ENCODE measurements at places on chromosomes 13 and 19. TPM values are rescaled to one million over a fixed set of nuclear protein-coding genes. Genes with fewer than 3 reads are reported as not detected.

DNA sequence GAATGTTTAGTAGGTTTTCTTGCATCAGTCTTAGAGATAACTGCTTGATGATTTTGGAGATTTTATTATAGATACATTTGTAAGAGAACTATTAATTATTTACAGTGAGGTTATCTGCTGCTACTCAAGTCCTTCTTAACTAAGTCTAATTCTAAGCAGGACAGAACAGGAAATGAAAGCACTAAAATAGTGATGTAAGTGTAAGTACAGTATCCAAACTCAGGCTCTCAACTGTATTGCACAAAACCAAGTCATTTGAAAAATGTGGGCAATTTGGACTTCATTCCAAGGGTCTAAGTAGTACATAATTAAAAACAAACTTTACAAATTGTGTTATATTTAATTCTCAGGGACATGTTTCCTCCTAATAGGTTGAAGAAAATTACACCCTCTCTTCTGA is 417.1 kb downstream of the ITGBL1 start:
- H3K4me1 ChIP-seq = no peaks in the 10 kb centered on the region
- H3K27ac ChIP-seq = no peak overlapping the region
- H3K4me3 ChIP-seq = no peak overlapping the region
- DNase-seq = no peak
- peaks cover 23% of the 10 kb centered on the region for H3K27me3 ChIP-seq

GRCh38 chr13:33352041-33352440 is 66.5 kb upstream of the STARD13 start:
- H3K4me1 ChIP-seq = peaks cover 31% of the 10 kb centered on the region
- no peak overlapping the region for H3K27ac ChIP-seq
- DNase-seq = no peak
- no peaks in the 10 kb centered on the region for H3K36me3 ChIP-seq

GRCh38 chr13:55497486-55497885 is 1643.2 kb upstream of the PRR20A start:
- H3K36me3 ChIP-seq = no peaks in the 10 kb centered on the region
- peaks cover 11% of the 10 kb centered on the region for H3K4me1 ChIP-seq
- peaks cover 2% of the 10 kb centered on the region for H3K27me3 ChIP-seq
- DNase-seq = no peak
- H3K4me3 ChIP-seq = no peak overlapping the region

The PRR19 gene
- total RNA-seq = 0.24 TPM

GRCh38 chr19:16096280-16096855 is 15.3 kb upstream of the RAB8A start:
- no peaks in the 10 kb centered on the region for H3K27me3 ChIP-seq
- DNase-seq = no peak
- H3K4me3 ChIP-seq = no peak overlapping the region
- peaks cover 55% of the 10 kb centered on the region for H3K4me1 ChIP-seq
- H3K36me3 ChIP-seq = peaks cover 66% of the 10 kb centered on the region

The TMEM259 gene
- total RNA-seq = 120 TPM

The RASIP1 gene
- total RNA-seq = 0.31 TPM

DNA sequence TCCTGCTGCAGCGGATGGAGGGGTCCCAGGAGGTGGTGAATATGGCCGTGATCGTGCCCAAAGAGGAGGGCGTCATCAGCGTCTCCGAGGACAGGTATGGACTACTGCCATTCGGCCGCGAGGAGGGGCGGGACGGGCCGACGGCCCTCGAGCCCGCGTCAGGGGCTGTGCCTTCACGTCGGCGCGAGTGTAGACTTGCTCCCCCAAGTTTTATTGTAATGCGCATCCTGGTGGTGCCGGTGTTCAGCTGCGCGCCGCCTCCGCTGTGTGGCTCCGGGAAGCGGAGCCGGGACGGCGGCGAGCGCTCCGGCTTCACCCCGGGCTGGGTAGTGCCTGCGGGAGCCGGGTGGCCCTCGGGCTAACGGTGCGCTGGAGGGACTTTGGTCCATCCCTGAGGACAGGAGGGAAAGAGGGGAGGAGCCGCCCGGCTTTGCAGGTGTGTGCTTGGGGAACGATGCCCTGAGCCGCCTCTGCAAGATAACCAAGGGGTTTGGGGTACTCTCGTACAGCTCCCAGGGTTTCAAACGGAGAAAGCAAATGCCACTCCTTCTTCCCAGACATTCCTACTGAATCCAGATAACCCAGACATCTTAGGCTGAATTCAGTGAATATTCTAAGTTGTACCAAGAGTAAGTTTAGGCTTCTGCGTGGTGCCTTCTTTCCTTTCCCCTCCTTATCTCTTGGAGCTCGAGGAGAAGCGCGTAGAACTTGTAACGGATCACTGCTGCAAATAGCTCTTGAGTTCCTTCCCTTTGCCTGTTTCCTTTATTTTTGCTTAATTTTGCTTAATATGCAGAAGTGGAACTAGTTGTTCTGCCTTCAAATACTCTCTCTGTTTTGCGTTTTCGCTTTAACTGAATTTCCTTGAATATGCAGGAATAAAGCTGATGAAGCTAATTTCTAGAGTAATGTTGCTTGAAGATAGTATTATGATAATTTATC is 740 bp downstream of the WDFY2 start:
- H3K4me1 ChIP-seq = peaks cover 29% of the 10 kb centered on the region
- peak overlapping the region; percentile 87 for H3K4me3 ChIP-seq
- H3K27me3 ChIP-seq = no peaks in the 10 kb centered on the region
- no peaks in the 10 kb centered on the region for H3K36me3 ChIP-seq
- peak overlapping the region; percentile 52 for H3K27ac ChIP-seq

- no peak overlapping the region for H3K4me3 ChIP-seq
- H3K27me3 ChIP-seq = no peaks in the 10 kb centered on the region
- no peak for DNase-seq
- H3K4me1 ChIP-seq = peaks cover 23% of the 10 kb centered on the region
Observed at GRCh38 chr19:3411636-3412035, 45.3 kb downstream of the NFIC start.

DNA sequence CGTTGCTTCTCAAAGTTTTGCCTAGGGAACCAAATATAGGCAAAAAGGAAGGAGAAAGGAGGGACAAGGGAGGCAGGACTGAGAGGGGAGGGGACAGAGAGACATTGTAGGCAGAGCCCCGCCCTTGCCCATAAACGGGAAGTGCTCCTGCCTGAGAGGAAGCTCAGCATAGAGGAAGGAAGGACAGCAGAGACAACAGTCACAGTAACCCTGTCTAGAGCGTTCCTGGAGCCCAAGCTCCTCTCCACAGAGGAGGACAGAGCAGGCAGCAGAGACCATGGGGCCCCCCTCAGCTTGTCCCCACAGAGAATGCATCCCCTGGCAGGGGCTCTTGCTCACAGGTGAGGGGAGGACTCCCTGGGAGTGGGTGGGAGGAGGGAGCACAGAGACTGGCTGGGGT is at the start of gene CEACAM21:
Gene CEACAM21 (plus strand): TSS at position 169 of the 400 bp plus-strand sequence. CDS start 109 bp downstream, at position 278.
- no peak for DNase-seq
- no peak within 1 kb of the TSS for H3K27ac ChIP-seq
- no peak within 1 kb of the TSS for H3K4me3 ChIP-seq
- no peaks in the 10 kb centered on the region for H3K36me3 ChIP-seq

- peaks cover under 1% of the 10 kb centered on the region for H3K4me1 ChIP-seq
- H3K4me3 ChIP-seq = no peak overlapping the region
- no peak for DNase-seq
- no peaks in the 10 kb centered on the region for H3K27me3 ChIP-seq
- no peak overlapping the region for H3K27ac ChIP-seq
- H3K36me3 ChIP-seq = peaks cover 11% of the 10 kb centered on the region
Observed at GRCh38 chr19:11499220-11499726, 6.4 kb downstream of the ZNF653 start.

DNA sequence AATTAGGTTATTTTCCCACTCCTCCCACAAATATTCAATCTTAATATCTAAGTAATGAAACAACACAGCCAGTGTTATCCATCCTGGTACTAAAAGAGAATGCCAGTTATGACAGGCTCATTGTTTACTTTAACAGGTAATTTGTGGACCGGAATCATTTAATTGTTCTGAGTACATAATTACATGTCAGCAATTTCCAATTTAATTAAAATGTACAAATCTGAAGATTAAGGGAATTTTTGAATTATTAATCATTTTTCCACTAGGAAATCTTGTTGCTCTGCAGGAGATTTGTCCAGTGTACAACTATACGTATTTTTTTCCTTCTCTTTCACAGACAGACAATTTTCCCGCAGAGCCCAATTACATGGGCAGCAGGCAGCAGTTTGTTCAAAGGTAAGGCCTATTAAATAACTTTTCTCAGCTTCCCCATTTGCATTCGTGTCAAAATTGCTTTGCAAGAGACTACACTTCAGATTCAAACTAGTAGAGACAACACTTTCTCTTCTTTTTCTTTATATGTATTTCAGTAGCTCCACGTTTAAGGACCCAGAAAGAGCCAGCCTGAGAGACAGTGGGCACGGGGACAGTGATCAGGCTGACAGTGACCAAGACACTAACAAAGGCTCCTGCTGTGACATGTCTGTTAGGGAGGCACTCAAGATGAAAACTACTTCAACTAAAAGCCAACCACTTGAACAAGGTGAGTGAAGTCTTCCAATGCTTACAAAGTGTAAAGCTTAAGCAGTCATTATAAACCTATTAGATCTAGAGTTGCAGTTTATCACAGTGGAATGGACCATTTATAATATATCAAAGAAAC is 34.8 kb downstream of the PCDH17 start:
- no peak overlapping the region for H3K27ac ChIP-seq
- H3K27me3 ChIP-seq = no peaks in the 10 kb centered on the region
- H3K36me3 ChIP-seq = no peaks in the 10 kb centered on the region
- DNase-seq = no peak
- H3K4me1 ChIP-seq = no peaks in the 10 kb centered on the region

GRCh38 chr19:54026656-54027055 is 35.2 kb downstream of the CACNG6 start:
- no peak overlapping the region for H3K4me3 ChIP-seq
- no peaks in the 10 kb centered on the region for H3K36me3 ChIP-seq
- H3K4me1 ChIP-seq = no peaks in the 10 kb centered on the region
- no peak overlapping the region for H3K27ac ChIP-seq
- peaks cover 18% of the 10 kb centered on the region for H3K27me3 ChIP-seq
- DNase-seq = no peak

The LYPD5 gene
- total RNA-seq = not detected

GRCh38 chr13:44929692-44930091 is 59.6 kb downstream of the NUFIP1 start:
- H3K27ac ChIP-seq = peak overlapping the region; percentile 55
- H3K4me3 ChIP-seq = no peak overlapping the region
- no peaks in the 10 kb centered on the region for H3K36me3 ChIP-seq
- DNase-seq = no peak

DNA sequence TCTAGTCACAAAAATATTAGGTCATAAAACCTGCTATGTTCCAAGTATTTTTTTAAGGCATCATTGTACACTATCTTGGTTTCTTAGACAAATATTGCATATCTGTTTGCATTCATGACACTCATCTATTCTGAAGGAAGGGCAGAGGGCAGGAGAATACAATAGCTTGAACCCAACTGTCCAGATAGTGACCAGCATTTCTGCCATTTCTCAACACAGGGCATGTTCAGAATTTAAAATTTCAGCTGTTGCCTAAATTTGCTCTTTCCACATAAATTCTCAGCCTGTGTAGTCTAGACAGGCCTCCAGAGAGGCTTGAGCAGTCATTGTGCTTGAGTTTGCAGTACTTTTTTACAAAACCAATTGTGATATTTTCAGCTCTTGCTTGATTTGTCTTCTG is 119.5 kb downstream of the ZAR1L start:
- H3K36me3 ChIP-seq = peaks cover 11% of the 10 kb centered on the region
- H3K27ac ChIP-seq = no peak overlapping the region
- H3K4me3 ChIP-seq = no peak overlapping the region

GRCh38 chr13:106680796-106681472 is 113.0 kb upstream of the ARGLU1 start:
- no peak for DNase-seq
- no peaks in the 10 kb centered on the region for H3K4me1 ChIP-seq
- H3K36me3 ChIP-seq = no peaks in the 10 kb centered on the region
- H3K4me3 ChIP-seq = no peak overlapping the region
- H3K27me3 ChIP-seq = peaks cover 8% of the 10 kb centered on the region

DNA sequence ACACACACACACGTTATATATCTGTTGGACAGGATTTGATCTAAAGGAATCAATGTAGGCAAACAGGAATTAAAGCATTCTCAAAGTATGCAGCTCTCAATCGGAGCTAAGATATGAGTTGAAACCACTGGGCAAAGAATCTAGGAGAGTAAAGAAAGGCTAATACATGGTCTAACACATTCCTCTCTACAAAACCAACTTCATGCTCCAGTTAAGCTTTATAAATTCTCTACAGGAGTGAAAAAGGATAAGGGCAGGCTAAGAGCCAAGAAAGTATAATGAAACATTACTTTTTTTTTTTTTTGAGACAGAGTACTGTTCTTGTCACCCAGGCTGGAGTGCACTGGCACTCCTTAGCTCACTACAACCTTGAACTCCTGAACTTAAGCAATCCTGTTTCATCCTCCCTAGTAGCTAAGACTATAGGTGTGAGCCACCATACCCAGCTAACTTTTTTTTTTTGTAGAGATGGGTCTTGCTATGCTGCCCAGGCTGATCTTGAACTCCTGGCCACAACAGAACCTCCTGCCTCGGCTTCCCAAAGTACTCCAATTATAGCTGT is 10.6 kb downstream of the FBXL3 start:
- H3K4me1 ChIP-seq = peaks cover 14% of the 10 kb centered on the region
- no peak overlapping the region for H3K27ac ChIP-seq
- H3K4me3 ChIP-seq = no peak overlapping the region
- H3K27me3 ChIP-seq = no peaks in the 10 kb centered on the region
- H3K36me3 ChIP-seq = peaks cover 21% of the 10 kb centered on the region

The KLF1 gene
- total RNA-seq = not detected

The SOX21 gene
- not detected for total RNA-seq

- H3K36me3 ChIP-seq = peaks cover 49% of the 10 kb centered on the region
- peak overlapping the region; percentile 15 for H3K4me3 ChIP-seq
- no peaks in the 10 kb centered on the region for H3K27me3 ChIP-seq
- H3K4me1 ChIP-seq = peaks cover 65% of the 10 kb centered on the region
- H3K27ac ChIP-seq = peak overlapping the region; percentile 83
Observed at GRCh38 chr19:51694318-51695085, 1.4 kb downstream of the SPACA6 start.

DNA sequence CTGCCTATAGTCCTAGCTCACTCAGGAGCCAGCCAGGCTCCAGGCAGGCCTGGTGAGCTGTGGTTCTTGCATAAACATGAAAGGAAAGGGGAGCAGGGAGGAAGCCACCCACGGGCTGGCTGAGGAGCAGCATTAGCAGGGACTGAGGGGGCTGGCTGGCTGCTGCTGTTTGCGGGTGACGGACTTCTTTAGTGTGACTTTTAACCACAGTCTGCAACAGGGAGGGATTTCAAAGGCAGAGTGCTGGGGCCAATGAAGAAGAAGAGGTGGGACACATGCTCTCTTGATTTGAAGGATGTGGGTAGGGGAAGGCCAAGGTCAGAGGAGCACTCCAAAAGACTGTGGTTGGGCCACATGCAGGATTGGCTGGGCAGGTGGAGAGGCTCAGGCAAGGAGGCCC is 223.0 kb downstream of the DNAJC15 start:
- no peak overlapping the region for H3K4me3 ChIP-seq
- no peak overlapping the region for H3K27ac ChIP-seq
- no peaks in the 10 kb centered on the region for H3K27me3 ChIP-seq
- peaks cover 23% of the 10 kb centered on the region for H3K4me1 ChIP-seq
- no peak for DNase-seq
- H3K36me3 ChIP-seq = no peaks in the 10 kb centered on the region

The ICAM4 gene
- total RNA-seq = 0.31 TPM

The CASP14 gene
- not detected for total RNA-seq

GRCh38 chr19:19078801-19079200 is 15.0 kb downstream of the SLC25A42 start:
- no peak overlapping the region for H3K4me3 ChIP-seq
- no peaks in the 10 kb centered on the region for H3K4me1 ChIP-seq
- no peak overlapping the region for H3K27ac ChIP-seq
- H3K27me3 ChIP-seq = no peaks in the 10 kb centered on the region
